Fibroblast of skin of left biceps (primary cell): ENCODE measurements at places on chromosomes 5 and 9.
A peak's percentile ranks its signal among the peaks of the same experiment; 100 is the strongest.

- peak; percentile 31 for DNase-seq
Measured at GRCh38 chr5:318341-318897, 3.1 kb upstream of the AHRR start.

GRCh38 chr9:87872079-87872624, 10.5 kb upstream of the SPATA31E1 start:
- DNase-seq, result no peak

- DNase-seq, result no peak
Measured at GRCh38 chr5:138936-139335, 47.0 kb downstream of the PLEKHG4B start.

- no peak for DNase-seq
Measured at GRCh38 chr5:82022499-82022898, 50.7 kb downstream of the ATG10 start.

- DNase-seq, result no peak
Measured at GRCh38 chr9:135592625-135593024, 31.1 kb downstream of the PAEP start.

- DNase-seq, result no peak
Measured at GRCh38 chr5:61123145-61123544, 39.1 kb downstream of the SMIM15 start.

GRCh38 chr5:72645064-72645846, 138.0 kb upstream of the ZNF366 start:
- no peak for DNase-seq

GRCh38 chr5:113361701-113362100, 73.1 kb downstream of the TSSK1B start:
- no peak for DNase-seq

DNA sequence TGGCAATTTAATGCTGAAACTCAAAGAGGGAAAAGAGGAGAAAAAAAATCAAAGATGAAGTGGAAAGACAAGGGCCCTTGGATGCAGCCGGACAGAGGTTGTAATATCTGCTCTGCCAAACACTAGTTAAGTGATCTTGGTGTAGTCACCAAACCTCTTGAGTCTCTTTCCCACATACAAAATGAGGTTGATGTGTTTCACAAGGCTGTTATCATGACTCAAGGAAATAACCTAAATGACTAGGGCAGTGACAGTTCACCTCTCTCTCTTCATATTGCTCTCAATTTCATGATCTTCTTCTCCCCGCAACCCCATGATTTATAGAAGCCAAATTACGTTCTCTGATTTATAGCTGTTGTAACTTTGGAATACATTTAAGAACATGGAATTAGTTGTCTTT, 44.9 kb downstream of the PIK3R1 start:
- no peak for DNase-seq

DNA sequence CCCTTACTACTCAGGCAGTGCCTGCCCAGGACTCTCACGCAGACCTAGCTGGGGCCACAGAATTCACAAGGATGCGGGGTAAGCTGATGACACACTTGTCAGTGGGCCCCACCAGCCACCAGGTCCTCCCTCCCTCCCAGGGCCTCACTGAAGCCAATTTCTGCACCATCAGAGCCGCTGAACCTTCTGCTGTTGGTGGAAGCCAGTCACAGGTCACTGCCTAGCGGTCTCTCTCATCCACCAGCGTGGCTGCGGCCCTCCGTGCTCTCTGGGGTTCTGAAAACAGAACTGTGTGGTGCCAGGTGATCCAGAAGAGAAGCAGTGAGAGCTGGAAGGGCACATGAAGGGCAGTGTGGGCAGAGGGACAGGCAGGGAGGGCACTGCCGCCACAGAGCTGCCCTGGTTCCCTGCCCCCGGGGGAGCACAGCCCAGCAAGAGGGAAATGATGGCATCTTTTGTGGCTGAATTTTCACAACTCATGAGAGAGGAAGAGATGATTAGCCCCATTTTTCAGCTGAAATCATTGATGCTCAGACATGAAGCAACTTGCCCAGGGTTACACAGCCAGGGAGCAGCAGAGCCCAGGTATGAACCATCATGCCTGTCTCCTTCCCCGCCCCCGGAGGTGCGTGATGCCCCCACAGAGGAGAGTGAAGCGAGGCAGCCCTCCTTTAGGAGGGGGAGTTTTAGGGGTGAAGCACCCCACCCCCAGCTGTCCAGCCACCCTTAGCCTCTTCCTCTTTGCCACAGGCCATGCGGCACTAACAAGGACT, 41.4 kb upstream of the CPLX2 start:
- no peak for DNase-seq

GRCh38 chr9:113223963-113224362, 2.6 kb downstream of the SLC31A1 start:
- DNase-seq, result no peak

- DNase-seq, result no peak
Measured at GRCh38 chr9:79674052-79674777, 102.5 kb downstream of the TLE4 start.

- no peak for DNase-seq
Measured at GRCh38 chr5:1090538-1090937, 21.3 kb downstream of the SLC12A7 start.

DNA sequence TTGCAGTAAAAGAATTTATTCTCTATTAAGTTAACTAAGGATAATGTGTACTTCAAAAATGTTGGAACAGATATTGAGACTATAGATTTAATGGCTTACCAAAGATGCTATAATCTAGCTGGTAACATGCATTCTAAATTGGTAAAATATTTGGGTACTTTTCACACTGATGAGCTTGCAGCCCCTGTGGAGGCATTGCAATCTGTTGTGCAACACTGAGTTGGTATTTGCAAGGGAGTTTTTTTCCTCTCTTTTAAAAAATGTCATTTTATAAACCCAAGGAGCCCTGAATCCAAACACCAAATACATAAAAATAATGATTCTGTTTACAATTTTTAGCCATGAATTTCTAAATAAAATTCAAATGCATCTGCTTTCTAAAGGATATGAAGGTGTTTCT, 944.8 kb downstream of the DTWD2 start:
- no peak for DNase-seq

DNA sequence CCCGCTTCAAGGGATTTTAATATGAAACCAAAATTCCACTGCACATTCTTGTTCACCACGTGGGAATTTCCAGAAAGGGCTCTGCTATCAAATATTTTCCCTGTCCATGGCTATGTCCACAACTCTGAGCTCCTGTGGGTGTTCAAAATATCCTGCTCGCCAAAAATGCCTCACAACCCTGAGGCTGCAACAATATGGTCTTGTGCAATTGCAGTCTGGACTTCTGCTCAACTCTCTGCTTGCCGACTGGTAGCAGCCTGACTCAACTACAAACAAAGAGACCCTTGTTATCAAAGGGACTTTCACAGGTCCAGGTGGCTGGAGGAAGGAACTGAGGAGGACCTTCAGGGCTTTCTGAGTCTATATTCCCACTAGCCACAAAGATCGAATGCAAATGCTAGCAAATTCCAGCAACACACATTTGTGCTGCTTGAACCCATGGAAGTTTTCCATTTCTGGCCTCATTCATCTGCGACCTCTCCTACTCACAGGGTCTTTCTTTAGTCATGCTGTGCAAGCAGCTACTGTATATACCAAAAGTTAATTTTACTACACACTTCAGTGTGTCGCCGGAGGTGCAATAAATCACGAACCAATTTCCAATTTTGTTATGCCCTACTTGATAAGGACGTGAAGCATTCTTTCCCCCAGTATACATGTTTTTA, 169.2 kb upstream of the SLC30A5 start:
- DNase-seq, result peak; percentile 20

GRCh38 chr5:96091874-96092273, 130.2 kb upstream of the ELL2 start:
- no peak for DNase-seq

DNA sequence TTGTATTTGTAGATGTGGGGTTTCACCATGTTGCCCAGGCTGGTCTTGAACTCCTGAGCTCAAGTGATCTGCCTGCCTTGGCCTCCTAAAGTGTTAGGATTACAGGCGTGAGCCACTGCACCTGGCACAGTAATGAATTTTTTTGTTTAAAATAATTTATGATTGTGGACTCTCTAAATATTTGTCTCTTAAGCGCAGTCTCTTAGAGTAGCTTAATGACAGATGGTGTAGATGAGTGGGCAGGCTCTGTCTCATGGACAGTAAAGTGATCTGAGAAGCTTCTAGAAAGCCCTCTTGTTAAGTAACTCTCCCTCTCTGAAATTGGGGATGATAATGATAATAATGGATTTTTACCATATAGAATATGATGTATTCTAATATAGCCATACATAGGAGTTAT, 47.5 kb upstream of the KIAA1958 start:
- no peak for DNase-seq
